ENCODE measurements at places on chromosomes 13 and 19.

DNA sequence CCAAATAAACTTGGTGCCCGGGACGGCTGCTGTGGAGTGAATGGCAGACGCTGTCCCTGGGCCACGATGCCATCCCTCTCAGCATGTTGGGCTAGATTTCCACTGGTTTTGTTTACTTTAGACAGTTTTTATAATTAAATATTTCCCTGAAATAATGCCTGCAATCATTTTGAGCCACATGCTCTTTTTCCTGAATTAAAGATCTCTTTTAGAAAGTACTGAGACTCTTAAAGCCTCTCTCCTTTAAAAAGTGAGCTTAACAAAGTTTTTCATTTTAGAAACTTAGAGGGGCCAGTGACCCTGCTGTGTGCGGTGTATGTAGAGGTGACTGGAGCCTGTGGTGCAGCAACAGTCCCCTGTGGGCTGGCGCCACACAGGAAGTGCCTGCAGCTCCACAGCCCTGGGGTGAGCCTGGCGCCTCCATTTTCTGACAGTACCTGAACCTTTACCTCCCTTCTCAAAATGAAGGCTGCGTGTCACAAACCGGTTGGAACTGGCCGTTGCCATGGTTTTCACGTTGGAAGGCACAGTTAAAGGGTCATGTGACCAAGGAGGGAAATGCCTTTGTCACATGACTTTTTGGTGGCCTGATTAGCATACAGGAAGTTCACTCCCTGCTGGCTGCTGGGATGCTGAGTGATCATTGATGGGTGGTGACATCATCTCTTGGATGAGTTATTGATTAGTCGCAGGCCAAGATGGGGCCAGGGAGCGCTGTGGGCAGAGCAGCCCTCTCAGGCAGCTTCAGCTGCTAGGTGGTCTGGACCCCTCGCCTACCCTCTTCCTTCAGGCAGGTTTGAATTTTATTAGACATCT lies 26.3 kb downstream of the TSSK6 start:
- DNase-seq = peak; percentile 65

- no peak for DNase-seq
These were observed 52.7 kb upstream of the ZDHHC20 start for GRCh38 chr13:21511849-21512248.

GRCh38 chr19:16527334-16527935 lies 14.8 kb downstream of the CHERP start:
- no peak for DNase-seq

- no peak for DNase-seq
These were observed 13.3 kb downstream of the N4BP2L1 start for GRCh38 chr13:32414580-32414979.

GRCh38 chr19:1336079-1336684 lies 47.5 kb upstream of the NDUFS7 start:
- no peak for DNase-seq

GRCh38 chr13:44243198-44243857 lies 130.3 kb upstream of the SERP2 start:
- peak; percentile 13 for DNase-seq

DNA sequence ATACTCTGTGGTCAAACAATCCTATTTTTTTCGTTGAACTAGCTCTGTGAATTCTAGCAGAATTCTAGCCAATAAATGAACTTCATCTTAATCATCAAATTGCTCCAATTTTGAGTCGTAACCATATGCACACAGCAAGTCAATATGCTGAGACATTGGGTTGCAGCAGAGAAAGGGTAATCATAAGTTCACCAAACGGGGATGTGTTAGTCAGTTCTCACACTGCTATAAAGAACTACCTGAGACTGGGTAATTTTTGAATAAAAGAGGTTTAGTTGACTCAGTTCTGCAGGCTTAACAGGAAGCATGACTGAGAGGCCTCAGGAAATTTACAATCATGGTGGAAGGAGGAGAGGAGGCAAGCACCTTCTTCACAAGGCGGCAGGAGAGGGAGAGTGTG lies 67.7 kb upstream of the ABCC4 start:
- DNase-seq = no peak

DNA sequence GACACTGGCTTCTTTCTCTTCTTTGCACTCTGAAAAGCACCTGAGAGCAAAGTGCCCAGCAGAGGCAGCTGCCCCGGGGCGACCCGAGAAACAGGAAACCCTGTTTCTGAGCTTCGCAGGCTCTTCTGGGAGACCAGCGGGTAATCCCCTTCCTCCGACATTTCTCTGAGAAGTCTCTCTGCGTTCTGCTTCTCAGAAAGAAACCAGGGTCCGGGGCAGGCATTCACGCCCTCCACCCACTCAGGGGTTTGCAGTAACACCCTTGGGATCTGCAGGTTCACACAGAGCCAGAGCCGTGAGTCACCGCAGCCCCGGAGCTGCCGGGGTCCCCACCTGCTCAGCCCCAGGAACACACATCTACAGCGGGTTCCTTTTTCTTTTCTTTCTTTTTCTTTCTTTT lies 86.0 kb downstream of the GADD45B start:
- DNase-seq = peak; percentile 30

DNA sequence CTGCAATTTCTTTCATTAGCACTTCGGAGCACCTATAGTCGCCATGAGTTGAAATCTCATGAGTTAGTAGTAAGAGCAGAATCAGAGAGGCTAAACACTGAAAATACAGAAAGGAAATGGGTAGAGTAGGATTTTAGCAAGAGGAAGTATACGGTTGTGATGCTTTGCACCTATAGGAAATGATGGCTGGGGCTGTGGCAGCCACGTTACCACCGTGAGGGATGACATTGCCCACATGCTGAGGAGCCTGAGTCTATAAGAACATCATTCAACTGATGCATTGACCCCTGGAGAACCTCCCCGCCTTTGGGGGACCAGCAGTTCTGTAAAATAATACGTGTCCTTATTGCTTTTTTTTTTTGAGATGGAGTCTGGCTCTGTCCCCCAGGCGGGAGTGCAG lies 20.4 kb downstream of the FAM187B start:
- DNase-seq = no peak

- DNase-seq = no peak
These were observed 405.7 kb upstream of the SLC10A2 start for GRCh38 chr13:103471896-103472295.

DNA sequence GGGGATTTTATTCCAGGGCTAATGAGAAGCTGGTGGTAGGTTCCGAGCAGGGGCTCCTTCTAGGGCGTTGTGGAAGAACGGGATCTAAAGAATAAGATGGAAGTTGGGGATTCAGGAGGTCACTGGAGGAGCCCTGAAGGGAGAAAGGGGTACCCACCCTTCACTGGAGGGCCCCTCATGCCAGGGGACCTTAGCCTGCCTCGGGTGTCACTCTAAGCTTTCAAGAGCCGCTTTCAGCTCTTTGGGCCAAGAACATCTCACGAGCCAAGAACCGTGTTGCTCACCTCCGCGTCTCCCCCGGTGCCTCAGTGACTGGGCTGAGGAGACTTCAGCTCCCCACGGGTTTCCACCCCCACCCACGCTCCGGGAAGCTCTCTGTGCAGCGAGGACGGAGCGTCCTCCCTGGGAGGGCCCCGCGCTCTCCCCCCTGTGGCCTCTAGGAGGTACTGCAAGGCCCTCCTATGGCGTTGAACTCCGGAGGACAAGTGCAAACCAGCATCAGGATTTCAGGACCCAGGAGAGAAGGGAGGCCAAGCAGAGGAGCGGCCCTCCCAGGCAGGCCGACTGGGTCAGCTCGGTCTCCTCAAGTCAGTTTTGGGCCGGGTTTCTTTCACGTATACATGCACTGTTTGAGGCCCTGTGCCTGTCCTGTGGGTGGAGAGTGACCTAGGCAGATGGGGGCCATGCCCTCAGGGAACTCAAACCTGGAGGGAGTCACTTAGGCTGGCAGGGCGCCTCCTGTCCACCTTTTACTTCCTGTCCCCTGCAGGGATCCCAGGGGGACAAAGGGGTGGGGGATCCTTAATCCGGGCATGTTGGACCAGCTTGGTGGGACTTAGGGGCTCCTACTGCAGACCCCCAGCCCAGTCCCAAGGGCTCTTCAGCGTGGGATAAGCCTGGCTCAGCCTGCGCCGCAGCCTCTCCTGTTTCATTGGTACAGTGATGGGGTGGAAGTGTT lies 5.1 kb upstream of the KRTDAP start:
- peak; percentile 63 for DNase-seq

DNA sequence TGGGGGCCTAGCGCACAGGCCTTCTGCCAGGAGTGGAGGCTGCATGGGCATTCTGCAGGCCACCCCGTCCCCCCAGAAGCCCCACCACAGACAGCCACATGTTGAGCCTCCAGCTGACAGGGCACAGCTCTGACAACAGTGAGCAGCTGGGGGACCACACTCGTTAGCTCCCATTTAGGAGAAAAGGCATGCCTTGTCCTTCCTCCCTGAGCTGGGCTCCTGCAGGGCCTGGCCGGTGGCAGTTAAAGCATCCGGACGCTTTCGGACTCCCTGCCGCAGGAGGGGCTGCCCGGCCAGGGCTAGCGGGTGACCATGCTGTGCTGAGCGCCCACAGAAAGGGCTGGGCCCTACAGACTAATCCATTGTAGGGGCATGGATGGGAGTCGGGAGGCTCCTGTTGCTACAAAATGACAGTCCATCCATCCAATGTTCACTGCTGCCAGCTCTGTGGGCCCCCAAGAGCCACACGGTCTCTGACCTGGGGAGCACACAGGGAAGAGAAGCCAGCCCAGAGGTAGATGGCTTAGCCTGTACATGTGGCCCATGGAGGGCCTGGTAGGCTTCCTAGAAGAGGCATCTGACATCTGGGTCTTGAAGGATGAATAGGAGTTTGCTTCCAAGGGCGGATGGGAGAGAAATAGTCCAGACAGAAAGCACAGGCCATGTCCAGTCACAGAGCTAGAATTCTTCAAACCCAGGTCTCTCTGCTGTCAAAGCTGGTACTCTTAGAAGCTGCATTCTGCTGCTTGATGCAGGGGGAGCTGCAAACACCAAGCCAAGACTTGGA lies 116.5 kb upstream of the VSTM2B start:
- DNase-seq = no peak

GRCh38 chr13:44151474-44151873 lies 222.2 kb upstream of the SERP2 start:
- DNase-seq = no peak

DNA sequence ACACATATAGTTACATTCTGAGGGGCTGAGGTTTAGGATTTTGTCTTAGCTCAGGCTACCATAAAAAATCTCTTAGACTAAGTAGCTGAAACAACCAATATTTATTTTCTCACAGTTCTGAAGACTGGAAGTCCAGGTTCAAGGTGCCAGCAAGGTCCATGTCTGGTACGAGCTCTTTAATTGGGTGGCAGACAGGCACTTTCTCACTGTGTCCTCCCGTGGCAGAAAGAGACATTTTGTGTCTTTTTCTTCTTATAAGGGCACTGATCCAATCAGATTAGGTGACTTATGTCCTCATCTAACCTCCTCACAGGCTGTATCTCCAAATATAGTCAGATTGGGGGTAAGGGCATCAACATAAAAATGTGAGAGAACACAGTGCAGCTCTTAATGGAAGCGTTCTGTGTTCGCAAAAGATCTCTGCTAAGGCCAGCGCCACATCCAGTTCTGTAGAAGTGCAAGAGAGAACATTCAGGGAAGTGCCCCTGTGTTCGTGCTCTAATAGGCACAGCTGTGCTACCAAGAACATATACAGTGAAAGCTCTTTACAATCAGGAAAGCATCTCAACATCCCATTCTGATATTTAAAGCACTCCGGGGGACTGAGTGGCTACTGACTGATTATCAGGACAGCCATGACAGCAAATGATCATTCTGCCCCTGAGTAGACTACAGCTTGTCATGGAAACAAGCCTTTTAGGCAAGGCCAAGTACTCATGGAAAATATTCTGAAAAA lies 819.2 kb downstream of the LIG4 start:
- no peak for DNase-seq

- no peak for DNase-seq
These were observed 286.1 kb downstream of the IRS2 start for GRCh38 chr13:109500146-109500773.

DNA sequence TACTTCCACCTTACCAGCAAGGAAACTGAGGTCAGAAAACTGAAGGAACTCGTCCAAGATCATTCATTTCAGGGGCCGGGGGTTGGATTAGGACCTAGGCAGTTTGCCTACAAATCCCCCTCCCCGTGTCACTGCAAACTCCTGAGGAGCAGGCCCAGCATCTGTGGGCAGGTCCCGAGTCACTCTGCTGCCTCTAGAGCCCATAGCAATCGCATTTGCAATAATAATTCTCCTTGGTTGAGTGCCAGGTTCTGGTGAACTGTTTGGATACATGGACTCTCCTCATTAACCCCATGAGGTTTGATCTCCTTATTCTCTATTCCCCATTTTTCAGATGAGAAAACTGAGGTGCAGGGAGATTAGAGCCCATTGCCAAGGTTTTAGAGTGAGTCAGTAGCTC lies 903 bp downstream of the PIN1 start:
- no peak for DNase-seq

DNA sequence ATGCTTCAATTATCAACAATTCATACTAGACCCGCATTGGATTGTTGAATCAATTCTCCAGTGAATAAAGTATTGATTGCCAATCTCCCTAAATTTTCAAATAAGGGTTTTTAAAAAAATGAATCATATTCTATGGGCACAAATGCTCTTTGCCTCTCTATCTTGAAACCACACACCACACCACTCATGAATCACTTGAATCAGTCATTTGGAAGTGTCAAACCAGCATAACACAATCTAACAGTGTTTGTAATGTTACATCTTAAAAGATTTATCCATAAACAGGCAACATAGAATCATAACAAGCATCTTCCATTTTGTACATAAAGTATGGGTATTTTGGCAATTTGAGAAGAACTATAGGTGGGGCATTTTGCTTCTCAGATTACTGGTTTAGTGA lies 219.5 kb upstream of the MIR17HG start:
- DNase-seq = no peak

DNA sequence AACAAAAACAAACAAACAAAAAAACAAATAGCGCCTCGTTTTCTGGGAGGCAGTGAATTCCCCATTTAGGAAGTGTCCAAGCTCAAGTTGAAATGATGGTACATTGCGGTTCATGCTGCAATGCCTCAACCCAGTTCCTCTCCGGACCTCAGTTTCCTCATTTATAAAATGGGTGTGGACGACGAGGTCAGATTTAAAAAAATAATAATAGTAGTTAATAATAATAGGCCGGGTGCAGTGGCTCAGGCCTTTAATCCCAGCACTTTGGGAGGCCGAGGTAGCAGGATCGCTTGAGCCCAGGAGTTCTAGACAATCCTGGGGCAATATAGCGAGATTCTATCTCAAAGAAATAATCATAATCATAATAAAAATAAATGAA lies 15.5 kb upstream of the ERCC1 start:
- no peak for DNase-seq

GRCh38 chr19:6044056-6044805 lies 66.1 kb downstream of the RFX2 start:
- no peak for DNase-seq
